GM23248 (cell line): ENCODE measurements at places on chromosomes 5 and 9.

DNA sequence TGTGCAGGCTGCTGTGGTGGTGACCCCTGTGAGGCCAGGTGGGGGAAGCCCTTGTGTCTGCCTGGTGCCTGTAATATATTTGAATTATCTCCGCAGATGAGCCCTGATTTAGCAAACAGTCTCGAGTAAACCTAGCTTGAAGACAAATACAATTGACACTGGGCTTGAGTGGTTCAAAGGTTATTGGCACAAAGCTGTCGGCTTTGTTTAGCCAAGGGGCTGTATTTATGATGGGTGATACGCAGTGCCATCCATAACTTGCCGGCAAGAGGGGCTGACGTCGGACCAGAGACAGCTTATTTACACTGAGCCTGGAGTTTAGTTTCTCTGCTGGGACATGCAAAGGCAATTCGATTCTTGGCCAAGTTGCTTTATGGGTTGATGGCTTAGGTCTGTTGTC is 20.0 kb upstream of the PITX1 start:
- DNase-seq: no peak

GRCh38 chr5:38541174-38541725 is 15.2 kb downstream of the LIFR start:
- DNase-seq: no peak

GRCh38 chr9:137511758-137512463 is 38.3 kb downstream of the PNPLA7 start:
- no peak for DNase-seq

DNA sequence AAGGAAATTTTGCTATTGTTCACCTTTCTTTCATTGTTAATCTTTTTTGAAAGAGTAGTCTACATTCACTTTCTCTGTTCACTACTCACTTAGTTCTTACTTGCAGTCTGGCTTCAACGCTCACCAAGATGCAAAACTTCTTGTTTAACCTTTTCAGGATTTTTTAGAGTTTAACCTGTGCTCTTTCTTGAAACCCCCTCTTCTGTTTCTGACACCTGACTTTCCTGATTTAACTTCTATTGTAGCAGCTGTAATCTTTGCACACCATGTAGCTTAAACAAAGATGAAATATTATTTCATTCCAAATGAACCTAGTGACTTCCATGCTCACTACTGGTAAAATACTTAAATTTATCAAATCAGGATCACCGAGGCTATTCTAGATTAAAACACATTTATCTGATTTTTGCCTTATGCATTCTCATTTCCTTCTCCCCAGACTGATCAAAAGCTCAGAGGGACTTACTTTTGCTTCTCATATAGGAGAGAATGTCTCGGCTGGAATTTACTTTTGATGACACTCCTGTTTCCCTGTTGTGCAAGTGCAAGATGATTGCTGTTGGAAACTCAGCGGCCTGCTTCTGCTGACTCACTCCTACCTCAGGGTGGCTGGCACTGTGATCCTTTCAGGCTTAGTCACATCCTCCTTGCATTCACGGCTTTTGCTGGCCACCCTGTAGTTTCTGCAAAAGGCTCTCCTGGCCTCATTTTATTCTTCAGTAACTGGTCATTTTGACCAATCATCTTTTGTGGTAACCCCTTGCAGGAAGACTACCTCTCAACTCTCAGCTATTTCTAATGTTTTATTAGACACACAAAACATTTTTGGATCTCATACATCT is 109.3 kb upstream of the IFNE start:
- peak; percentile 99 for DNase-seq

DNA sequence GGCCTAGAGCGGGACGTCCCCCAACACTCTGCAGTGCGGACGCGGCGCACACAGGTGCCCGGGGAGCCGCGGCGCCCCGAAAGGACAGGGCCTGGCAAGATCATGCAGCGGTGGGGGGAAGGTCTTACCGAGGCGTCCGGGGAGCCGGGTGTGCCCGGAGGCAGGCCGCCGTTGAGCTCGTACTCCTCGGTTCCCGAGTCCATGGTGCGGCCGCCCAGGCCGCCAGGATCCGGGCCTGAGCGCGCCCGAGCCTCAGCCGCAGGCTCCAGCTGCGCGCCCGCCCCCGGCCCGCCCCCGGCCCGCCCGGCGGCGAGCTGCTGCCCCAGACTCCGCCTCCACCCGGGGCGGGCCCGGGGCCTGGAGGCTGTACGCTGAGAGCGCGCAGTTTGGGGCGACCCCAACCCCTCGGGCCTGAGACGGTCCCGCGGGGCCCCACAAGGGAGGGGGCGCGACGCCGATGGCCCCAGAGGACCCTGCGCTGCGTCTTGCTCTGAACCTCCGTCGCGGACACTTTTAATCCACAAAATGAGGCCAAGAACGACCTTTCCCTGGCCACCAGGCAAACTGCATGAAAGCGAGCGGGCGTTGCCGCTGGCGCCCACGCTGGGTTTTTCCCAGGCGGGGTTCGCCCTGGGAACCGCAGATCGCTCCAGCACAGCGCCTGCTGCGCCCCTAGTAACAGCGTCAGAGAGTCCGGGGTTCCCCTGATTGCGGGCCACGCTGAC is at the start of gene NINJ1:
Gene NINJ1, minus strand, starts transcription at position 237 of the 725 bp plus-strand sequence. Its CDS starts 34 bp downstream, at position 203.
- peak; percentile 88 for DNase-seq

DNA sequence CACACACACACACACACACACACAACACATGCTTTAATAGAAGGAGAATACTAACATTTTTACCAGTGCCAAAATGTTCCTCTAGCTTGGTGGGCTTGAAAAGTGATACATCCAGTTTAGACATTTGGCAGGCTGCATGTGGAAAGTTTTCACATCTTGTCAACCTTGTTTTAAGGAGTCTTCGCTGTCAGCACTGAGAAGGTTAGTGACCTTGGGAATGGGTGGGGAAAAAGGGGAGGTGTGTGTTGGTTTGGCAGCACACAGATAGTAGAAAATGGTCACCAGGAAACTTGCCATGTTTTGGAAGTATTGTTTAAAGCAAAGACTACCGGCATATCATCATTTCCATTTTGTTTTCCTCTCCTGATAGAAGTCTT is 346.5 kb upstream of the ADAMTSL1 start:
- no peak for DNase-seq

DNA sequence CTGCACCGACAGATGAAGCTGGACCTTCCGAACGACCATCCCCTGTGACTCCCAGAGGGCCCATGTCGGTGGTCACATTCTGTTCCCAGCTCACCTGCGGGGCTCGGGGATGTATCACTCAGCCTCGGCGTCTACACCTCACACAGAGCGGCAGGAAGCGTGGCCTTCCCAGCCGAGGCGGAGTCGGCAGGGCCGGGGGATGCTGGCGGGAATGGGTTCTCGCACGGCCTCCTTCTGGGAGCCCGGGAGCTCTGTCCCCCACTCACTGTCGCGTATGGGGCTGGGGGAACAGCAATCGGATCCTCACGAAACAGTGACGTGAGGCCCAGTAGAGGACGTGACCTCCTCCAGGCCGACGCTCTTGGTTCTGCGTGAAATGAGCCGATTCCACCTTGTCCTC is 20.4 kb downstream of the NACC2 start:
- no peak for DNase-seq

DNA sequence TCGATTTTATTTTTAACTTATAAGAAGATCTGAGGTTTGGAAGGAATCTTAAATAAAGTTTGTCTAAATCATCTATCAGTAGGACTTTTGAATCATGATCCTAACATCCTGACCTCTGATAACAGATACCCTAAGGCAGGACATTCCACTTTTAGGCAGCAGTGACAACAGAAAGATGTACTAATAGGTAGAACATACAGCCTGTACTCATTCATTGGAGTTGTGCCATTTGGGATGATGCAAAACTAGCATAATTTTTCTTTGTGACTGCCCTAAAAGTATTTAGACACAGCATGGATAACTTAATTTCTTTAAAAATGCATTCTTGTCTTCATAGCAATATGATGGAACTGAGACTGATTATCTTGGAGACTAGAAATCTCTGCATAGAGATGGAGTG is 39.7 kb downstream of the CDC42SE2 start:
- peak; percentile 73 for DNase-seq

GRCh38 chr5:61100437-61100836 is 61.8 kb downstream of the SMIM15 start:
- no peak for DNase-seq

DNA sequence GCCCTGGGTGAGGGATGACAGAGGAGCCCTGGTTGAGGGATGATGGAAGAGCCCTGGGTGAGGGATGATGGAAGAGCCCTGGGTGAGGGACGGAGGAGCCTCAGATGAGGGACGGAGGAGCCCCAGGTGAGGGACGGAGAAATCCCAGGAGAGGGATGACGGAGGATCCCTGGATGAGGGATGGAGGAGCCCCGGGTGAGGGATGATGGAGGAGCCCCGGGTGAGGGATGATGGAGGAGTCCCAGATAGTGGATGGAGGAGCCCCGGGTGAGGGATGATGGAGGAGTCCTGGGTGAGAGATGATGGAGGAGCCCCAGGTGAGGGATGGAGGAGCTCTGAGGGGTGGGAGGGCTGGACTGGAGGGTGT is 10.9 kb downstream of the PHF2 start:
- no peak for DNase-seq

DNA sequence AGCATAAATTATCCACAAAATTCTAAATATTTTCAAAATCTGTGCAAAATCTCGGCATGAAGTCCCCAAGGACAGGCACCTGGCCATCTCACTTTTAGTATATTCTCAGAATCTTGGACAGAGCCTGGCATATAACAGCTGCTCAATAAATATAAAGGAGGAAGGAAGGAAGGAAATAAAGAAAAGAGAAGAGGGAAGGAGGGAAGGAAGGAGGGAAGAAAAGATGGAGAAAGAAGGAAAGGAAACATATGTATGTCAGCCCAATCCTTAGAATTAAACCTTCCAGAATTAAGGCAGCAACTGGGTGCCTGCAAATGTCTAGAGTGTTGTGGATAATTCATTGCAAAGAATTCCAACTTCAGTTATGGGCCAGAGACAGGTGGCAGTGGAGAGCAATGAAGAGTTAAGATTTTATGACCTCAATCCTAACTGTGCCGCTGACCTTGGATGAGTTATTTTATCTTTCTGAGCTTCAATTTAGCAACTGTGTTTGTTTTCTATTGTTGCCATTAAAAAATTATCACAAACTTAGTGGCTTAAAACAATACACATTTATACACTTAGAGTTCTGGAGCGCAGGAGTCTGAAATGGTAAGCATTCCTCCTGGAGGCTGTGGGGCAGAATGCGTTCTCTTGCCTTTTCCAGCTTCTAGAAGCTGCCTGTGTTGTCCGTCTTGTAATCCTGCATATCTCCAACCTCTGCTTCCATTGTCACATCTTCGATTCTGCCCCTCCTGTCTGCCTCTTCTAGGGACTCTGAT is 200.9 kb upstream of the MSX2 start:
- DNase-seq: no peak

DNA sequence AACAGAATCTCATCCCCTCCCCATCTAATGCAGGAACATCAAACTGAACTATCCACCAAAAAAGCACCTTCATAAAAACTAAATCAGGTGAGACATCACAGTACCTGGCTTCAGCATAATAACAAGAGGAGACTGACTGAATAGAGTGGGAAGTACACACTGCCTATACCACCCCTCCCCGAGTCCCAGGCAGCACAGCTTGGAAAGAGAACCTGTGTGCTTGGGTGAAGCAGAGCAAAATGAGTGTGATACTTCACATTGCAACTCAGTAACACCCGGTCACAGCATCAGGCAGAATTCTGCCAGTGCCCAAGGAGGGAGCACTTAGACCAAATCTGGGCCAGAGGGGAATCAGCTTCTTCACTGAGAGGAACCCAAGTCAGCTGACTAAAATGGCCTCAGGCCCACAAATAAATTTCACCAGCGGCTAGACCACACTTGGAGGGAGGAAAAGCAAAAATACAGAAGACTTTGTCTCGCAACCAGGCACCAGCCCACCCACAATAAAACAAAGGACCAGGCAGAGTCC is 69.3 kb upstream of the OR2K2 start:
- DNase-seq: no peak

DNA sequence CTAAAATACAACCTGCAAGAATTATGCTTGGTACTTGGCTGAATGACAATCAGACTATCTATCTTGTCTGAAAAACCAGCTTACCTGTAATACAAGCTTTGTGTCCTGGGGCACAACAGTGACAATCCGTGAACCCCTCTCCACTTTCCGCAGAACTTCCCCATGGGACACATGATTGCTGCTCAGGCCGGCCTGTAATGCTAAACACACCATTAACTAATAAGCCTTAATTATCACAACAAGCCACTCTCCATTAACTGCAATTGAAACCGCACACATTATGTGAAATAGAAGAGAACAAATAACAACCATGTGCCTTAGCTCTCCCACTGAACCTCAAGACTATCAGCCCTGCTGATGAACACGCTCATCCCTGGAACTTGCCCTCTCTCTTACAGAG is 33.7 kb downstream of the ELP1 start:
- no peak for DNase-seq

- DNase-seq: peak; percentile 58
Measured at GRCh38 chr9:76932757-76933156, 26.8 kb upstream of the PRUNE2 start.

GRCh38 chr9:31355159-31355882 is 1029.1 kb upstream of the ACO1 start:
- no peak for DNase-seq

DNA sequence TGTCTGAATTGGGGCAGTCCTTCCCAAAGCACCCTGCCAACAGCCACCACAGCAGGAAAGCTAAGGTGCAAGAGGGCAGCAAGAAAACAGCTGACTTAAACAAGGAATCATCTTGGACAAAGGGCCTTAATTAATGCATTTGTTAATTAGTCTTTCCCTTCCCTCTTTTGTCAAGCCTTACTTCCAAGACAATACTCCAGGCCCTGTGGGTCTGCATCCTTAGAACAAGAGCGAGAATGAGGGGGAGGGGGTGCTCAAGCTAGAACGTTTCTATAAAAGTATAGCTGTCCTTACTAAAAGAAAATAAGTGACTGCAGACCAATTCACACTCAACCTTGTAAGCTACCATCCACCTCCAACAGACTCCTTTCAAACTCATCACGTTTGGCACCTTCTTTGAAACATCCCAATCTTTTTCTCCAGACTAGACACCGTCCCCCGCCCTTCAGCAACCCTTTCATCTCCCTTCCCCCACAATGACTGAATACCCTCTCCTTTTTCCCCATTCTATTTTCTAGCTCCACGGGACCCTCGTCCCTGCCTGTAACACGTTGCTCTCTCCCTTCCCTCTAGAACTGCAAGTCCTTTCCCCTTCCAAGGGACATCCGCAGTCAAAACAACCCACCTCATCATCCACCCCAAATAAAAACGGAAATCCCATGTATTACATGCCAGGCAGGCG is 85.7 kb upstream of the RNF38 start:
- peak; percentile 20 for DNase-seq

- DNase-seq: no peak
Measured at GRCh38 chr9:89523948-89524347, 26.0 kb upstream of the SEMA4D start.

DNA sequence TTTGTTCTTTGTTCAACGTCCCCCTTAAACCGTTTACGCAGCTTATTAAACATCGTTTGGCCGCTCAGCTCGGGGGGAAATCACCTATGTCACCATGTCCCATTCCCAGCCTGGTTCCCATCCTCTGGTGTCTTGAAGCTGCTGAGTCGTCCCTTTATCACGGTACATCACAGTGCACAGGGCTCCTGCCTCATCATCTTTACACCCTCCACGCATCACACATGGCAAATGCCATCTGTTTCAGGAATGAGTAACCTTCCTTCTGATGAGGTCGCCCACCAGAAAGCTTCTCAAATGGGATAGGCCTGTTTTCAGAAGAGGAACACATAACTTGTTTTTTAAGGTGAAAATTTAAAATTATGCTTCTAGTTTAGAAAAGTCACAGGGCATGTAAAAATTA is 7.9 kb upstream of the LHX6 start:
- DNase-seq: peak; percentile 53

- DNase-seq: peak; percentile 66
Measured at GRCh38 chr5:83608122-83608521, 112.5 kb downstream of the HAPLN1 start.
